ENCODE measurements at places on chromosomes 4 and X.

- DNase-seq, result no peak
These were observed 5.7 kb downstream of the TCEAL3 start for GRCh38 chrX:103613362-103613890.

- no peak for DNase-seq
These were observed 38.0 kb downstream of the APBB2 start for GRCh38 chr4:41176340-41176739.

DNA sequence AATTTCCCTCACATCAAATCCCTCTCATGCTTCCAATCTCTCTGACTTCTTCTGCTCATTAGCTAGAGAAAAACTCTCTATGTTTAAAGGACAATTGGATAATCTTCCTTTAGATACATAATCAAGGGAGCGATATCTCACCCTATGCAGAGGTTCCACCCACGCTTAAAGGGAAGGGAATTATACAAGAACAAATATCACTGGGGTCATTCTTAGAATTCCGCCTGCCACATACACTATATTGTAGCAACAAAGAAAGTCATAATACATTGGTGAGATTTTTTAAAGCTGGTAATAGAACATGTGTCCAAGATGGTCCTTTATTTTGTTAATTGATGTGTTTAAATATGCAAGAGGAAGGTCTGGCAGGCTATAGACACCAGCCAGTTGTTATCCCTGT lies 31.5 kb downstream of the NKX6-1 start:
- no peak for DNase-seq

DNA sequence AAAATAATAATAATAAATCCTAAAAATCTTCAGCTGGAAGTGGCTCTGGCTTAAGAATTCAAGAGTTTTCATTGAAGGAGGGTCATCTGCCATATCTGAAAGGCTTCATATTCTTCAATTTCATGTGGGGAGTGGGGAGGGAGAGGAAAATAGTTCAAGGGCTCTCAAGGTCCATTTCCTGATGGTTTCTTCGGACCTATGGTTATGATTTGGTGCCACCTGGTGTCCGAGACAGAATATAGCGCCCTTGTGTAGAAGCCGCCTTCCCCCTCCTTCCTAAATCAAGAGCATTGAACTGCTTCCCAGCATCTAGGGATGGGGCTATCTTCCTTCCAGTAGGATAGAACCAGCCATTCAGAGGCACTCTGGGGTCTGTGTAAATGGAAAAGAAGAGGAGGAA lies 34.3 kb downstream of the NLGN3 start:
- peak; percentile 68 for DNase-seq

- no peak for DNase-seq
These were observed 18.4 kb downstream of the MSMO1 start for GRCh38 chr4:165345666-165346417.

GRCh38 chrX:148501386-148502066 lies 1.1 kb downstream of the AFF2 start:
- no peak for DNase-seq

- peak; percentile 60 for DNase-seq
These were observed 75.0 kb downstream of the MGST2 start for GRCh38 chr4:139740531-139741041.

GRCh38 chr4:82643994-82644733 lies 82.4 kb upstream of the TMEM150C start:
- DNase-seq, result no peak

DNA sequence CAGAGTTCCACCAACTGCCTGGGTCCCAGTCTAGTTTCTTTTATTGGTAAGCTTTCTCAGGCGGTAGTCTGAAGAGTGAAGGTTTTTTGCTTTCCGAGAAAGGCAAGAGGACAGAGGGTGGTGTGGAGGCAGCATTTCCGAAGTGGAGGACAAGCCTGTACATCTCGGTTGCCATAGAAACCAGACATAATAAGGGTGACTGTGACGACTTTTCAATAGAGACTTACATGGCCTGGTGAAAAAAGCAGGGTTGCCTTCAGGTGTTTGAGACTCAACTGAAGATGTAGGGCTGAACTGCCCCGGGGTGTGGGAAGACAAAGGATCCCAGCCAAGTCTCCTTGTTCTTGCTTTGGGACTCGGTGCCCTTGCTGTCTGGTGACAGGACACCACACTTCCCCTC lies 53.6 kb upstream of the RAB40AL start:
- no peak for DNase-seq

DNA sequence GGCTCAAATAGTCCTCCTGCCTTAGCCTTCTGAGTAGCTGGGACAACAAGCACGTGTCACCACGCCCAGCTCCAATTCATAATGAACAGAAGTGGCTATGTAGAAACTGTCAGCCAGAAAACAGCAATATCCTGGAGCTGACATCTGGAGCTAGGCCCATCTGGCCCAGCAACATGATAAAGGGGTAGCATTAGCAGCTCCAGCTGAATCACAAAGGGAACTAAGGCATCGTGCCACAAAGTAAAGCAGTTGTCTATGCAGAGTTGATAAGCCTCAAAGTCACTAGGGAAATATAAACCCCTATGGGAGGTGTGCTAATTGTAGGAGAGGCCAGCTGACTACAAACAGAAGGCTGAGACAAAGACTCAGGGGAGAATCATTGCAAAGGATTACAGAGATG lies 270.5 kb upstream of the GPC4 start:
- peak; percentile 58 for DNase-seq

DNA sequence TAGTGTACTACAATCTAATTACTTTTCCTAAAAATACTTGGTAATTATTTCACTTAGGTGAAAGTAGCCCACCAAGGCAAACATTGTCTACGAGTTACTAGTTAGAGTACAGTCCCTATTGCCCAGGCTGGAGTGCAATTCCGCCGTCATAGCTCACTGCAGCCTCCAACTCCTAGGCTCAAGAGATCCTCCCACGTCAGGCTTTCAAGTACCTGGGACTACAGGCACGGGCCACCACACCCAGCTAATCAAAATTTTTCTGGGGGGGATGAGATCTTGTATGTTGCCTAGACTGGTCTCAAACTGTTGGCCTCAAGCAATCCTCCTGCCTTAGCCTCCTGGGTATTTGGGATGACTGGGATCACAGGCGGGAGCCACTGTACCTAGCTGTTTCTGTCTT lies 21.9 kb downstream of the FAM193A start:
- no peak for DNase-seq

- no peak for DNase-seq
These were observed 121.0 kb upstream of the STOX2 start for GRCh38 chr4:183783991-183784553.

DNA sequence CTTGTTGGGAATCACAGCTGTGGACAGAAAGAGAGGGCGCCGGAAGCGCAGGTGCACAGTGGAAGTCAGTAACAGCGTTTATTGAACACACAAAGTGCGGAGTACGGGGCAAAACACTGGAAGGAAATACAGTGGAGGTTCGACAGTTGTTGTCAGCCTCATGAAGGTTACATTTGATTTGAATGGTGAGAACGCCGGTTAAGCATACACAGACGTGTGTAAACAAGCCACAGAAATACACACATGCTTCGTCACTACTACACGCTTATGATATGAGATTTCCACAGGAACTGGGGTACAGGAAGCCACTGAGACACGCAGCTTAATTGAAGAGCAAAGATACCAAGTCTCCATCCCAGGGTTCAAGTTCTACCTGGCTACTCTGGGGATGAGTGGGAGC lies 12.0 kb downstream of the CCKAR start:
- DNase-seq, result no peak

DNA sequence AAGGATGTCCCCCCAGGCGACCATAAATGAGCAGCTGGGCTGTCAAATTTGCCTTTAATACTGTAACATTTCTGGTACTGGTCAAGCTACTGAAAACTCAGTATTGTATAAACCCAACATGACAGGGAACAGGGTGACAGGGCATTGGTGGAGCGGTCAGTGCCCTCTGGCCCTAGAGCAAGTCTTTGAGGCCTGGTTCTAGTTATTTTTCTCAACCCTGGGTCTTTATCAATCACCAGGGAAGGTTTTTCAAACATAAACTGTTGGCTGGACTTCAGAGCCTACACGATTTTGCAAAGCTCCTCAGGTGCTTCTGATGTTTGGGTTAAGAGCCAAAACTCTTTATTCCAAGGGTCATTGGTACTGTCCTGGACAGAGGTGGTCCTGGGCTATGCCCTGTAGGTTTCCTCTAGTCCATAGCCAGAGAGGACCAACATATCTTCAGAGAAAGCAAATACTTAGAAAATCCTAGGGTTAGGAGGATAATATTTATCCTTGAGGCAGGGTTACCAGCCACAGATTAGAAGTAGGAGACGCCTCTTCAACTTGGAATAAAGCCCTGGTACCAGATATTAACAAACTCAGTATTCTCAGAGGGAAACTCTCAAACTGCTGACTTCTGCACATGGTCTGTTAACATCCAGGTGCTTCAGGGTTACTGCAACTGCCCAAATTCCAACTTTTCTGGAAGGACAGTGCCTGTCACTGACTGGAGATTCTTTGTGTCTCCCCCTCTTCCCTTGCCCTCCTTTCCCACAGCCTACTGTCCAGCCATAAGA lies 26.7 kb upstream of the ADH7 start:
- no peak for DNase-seq

DNA sequence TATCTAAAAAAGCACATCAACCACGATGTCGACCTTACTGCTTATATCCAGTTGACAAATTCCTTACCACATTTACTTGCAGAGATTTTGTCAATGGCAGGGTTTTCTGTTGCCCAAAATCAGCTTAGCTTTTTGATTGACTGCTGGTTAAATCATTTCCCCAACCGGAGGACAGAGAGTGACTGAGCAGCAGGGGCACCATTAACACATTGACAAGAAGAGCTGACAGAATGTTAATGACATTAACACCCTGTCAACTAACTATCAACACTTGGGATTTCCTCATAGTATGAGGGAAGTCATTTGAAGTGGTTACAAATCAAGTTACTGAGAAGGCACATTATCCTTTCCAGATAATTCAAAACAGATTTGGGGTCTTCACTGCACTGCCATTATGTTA lies 368.4 kb downstream of the RPA4 start:
- no peak for DNase-seq

DNA sequence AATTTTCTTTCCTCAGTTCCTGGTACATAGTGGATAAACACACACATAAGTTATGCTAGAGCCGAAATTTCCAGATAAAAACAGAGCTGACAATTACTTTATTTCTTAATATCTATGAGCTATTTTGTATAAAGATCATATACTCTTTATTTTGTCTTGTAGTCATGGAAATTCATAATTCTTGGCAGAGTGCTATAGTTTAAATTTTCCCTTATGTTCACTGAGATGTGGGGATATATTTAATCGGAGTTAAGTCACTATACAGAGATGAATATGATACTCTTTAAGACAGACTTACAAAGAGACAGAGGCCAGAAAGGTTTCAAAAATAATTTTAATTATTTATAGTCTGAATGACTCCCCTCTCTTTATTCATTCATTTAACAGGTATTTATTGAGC lies 89.7 kb downstream of the PPEF1 start:
- no peak for DNase-seq

- peak; percentile 54 for DNase-seq
These were observed 23.5 kb upstream of the SYNPO2 start for GRCh38 chr4:118865091-118865708.
